ENCODE measurements at places on chromosomes 12 and 14.

- DNase-seq, result peak; percentile 55
Observed at GRCh38 chr14:23580948-23581281, 2.3 kb upstream of the JPH4 start.

GRCh38 chr12:19128485-19128884, 1.0 kb upstream of the PLEKHA5 start:
- no peak for DNase-seq

DNA sequence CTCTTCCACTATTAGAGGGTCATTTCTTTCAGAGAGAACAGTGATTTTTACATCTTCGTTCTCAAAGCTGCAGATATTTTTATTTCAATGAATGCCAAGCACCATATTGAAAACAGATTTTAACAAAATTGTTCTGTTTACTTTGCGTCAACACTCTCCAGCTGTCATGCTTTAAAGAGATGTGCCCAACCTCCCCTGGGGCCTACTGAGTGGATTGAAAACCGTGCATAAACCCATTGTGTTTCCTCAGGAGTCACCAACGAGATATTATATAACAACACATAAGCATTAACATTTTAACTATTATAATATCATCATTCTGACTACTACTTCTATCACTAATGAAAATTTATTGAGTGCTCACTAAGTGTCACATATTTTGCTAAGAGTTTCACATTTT, 81.6 kb downstream of the MYF5 start:
- DNase-seq, result no peak

DNA sequence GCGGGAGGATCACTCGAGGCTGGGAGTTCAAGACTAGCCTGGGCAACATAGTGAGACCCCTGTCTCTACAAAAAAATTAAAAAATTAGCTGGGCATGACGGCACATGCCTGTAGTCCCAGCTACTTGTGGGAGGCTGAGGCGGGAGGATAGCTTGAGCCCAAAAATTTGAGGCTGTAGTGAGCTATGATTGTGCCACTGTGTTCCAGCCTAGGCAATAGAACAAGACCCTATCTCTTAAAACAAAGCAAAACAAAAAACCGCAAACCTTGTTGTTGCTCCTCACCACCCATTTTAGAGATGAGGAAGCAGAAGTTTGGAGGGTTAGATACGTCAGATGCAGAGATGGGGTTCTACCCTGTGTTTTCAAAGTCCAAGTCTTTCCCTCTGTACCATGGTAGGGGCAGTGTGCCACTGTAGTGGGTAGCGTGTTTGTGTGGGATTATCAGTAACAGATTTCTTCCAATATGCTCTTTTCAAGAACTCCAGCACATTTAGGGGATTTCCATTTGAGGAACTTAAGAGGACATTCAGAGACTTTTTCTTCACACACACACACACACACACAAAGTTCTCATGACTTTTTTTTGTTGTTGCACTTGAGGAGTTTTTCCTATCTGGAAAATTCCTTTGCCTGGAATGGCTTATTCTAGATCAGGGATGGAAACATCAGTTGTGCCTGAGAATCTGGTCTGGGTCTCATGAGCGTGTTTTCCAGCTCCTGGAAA, 186.5 kb downstream of the CHST11 start:
- DNase-seq, result no peak

- DNase-seq, result no peak
Observed at GRCh38 chr14:71331403-71331802, 424.1 kb downstream of the PCNX1 start.

- no peak for DNase-seq
Observed at GRCh38 chr12:24597580-24597979, 351.3 kb downstream of the BCAT1 start.

DNA sequence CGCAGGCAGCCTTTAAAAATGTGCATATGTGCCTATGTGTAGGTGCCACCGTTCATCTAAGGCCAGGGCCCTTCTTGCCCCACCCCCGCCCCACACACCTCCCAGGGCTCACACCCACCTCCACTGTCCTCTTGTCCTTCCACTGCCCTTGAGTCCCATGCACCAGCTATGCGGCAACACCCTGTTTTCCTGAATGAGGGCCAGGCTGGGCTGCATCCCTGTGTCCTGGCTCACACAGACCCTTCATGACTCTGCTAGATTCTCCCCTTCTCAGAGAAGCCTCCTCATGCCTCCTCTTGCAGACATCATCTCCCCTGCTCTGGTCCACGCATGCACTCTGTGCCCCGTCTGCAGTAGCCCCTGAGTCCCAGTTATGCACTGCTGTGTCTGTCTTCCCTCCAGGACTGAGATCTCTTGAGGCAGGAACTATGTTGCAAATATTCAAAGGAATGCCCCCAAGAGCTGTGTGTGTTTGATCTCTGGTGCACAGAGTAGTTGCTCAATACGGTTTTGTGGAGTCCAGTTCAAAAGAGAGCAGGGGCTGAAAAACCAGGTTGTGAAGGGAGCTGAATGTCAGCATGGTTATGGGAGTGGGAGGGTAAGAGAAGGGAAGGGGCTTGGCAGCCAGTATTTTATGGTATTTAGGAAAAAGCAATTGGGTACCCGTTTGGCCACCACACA, 47.3 kb upstream of the ESRRB start:
- DNase-seq, result no peak

GRCh38 chr12:20305470-20305869, 62.9 kb upstream of the PDE3A start:
- DNase-seq, result no peak

- DNase-seq, result no peak
Observed at GRCh38 chr12:109084425-109084824, 8.8 kb downstream of the ALKBH2 start.

DNA sequence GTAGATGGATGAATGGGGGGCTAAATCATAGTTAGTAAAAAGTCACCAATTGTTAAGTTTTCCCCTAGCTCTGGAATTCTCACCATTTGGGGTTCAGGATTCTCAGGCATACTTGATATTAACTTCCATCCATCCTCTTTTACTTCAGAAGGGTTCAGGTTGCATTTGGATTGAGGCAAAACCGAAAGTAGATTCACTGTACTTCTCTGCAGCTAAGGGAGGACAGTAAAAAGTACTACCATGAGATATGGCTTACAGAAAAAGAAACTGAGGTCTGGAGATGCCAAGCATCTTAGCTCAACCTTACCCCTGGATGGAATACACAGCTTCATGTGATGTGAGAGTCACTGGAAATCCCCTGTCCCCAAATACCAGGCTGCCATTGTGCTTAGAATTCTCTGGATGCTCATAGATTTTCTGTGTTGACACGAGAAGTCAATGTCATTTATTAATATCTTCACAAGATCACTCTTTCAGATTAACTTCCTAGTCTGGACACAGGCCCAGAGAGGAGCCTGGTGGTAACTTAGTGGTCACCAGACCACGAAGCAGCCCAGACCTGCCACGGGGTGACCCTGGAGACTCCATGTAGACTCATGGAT, 87.1 kb downstream of the SSPN start:
- no peak for DNase-seq

GRCh38 chr12:104691721-104692556, 235.2 kb downstream of the CHST11 start:
- DNase-seq, result no peak

GRCh38 chr12:95173392-95174251, 43.6 kb downstream of the FGD6 start:
- no peak for DNase-seq

Measured in WTC11 (cell line).